ENCODE measurements at places on chromosomes 11 and 22. TPM values are rescaled to one million over a fixed set of nuclear protein-coding genes. Genes with fewer than 3 reads are reported as not detected.

GRCh38 chr11:1012740-1013630, 23.5 kb downstream of the MUC6 start:
- no peak overlapping the region for H3K4me3 ChIP-seq
- H3K4me1 ChIP-seq = no peaks in the 10 kb centered on the region
- H3K27ac ChIP-seq = no peak overlapping the region
- no peaks in the 10 kb centered on the region for H3K27me3 ChIP-seq
- no peak for DNase-seq

DNA sequence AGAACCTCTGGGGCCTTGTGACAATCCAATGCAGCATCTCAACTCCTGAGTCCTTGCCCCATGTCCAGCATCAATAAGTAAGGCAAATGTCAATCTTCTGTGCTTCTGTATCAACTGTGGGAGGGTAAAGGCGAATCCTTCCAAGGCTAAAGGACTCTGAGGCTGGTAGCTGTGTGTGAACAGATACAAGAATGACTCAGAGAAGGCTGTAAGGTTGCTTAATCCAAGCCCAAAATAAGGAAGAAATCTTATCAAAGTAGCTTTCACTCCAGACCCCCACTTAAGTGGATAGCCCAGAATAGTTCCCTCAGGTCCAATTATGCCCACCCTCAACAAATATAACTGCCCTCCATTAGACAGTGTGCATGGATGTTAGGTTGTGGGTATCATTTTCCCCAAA, 28.1 kb upstream of the SCGB1A1 start:
- H3K27ac ChIP-seq = no peak overlapping the region
- H3K4me3 ChIP-seq = no peak overlapping the region
- peaks cover 6% of the 10 kb centered on the region for H3K4me1 ChIP-seq
- no peaks in the 10 kb centered on the region for H3K27me3 ChIP-seq

- DNase-seq = no peak
- no peaks in the 10 kb centered on the region for H3K27me3 ChIP-seq
- H3K4me3 ChIP-seq = no peak overlapping the region
- no peaks in the 10 kb centered on the region for H3K36me3 ChIP-seq
- H3K27ac ChIP-seq = no peak overlapping the region
Observed at GRCh38 chr11:55719608-55720160, 53.6 kb upstream of the OR5D13 start.

The BAIAP2L2 gene
- 137 TPM for total RNA-seq

GRCh38 chr11:86395061-86395551, 20.4 kb downstream of the CCDC81 start:
- H3K27me3 ChIP-seq = no peaks in the 10 kb centered on the region
- H3K36me3 ChIP-seq = no peaks in the 10 kb centered on the region
- no peak for DNase-seq
- H3K4me3 ChIP-seq = no peak overlapping the region
- H3K4me1 ChIP-seq = no peaks in the 10 kb centered on the region
- no peak overlapping the region for H3K27ac ChIP-seq

GRCh38 chr11:94932503-94932902, 40.9 kb downstream of the CWC15 start:
- no peaks in the 10 kb centered on the region for H3K4me1 ChIP-seq
- no peaks in the 10 kb centered on the region for H3K27me3 ChIP-seq
- DNase-seq = no peak
- H3K27ac ChIP-seq = no peak overlapping the region

The UBQLN3 gene
- total RNA-seq = 0.75 TPM
